Left renal cortex interstitium (tissue), 4 donors: ENCODE measurements at places on chromosomes 3 and 15. TPM values are rescaled to one million over a fixed set of nuclear protein-coding genes. Genes with fewer than 3 reads are reported as not detected.

Gene LYZL4
- polyA plus RNA-seq, result not detected

Gene CHRNA5
- 9.7 TPM for polyA plus RNA-seq

Gene SPESP1
- polyA plus RNA-seq, result 5.5 TPM

Gene FOXL2
- not detected for polyA plus RNA-seq

Gene CATSPER2
- 14.4 TPM for polyA plus RNA-seq

Gene CLDN16
- polyA plus RNA-seq, result 31.3 TPM

Gene APOD
- 5.6 TPM for polyA plus RNA-seq

Gene SAMD7
- not detected for polyA plus RNA-seq

Gene TMEM45A
- polyA plus RNA-seq, result 27.9 TPM

Gene P2RY13
- polyA plus RNA-seq, result 0.36 TPM

Gene NR2E3
- 0.62 TPM for polyA plus RNA-seq

Gene SLC2A2
- 9.7 TPM for polyA plus RNA-seq

Gene CTXN2
- 0.10 TPM for polyA plus RNA-seq

Gene KCNMB3
- 7.3 TPM for polyA plus RNA-seq

Gene LYSMD4
- 17.1 TPM for polyA plus RNA-seq

Gene TNIK
- 15.8 TPM for polyA plus RNA-seq

Gene GPR160
- 33.0 TPM for polyA plus RNA-seq

Gene CKMT1B
- 3.5 TPM for polyA plus RNA-seq

Gene IGSF11
- 3.9 TPM for polyA plus RNA-seq

Gene CCDC71
- polyA plus RNA-seq, result 28.5 TPM

Gene ACVR2B
- 13.2 TPM for polyA plus RNA-seq

Gene TJP1
- polyA plus RNA-seq, result 157 TPM

Gene ANP32A
- polyA plus RNA-seq, result 301 TPM

Gene EXD1
- polyA plus RNA-seq, result 0.07 TPM

Gene VGLL3
- 5.2 TPM for polyA plus RNA-seq

Gene GOLGA8Q
- polyA plus RNA-seq, result 0.31 TPM

Gene SPINK8
- 0.68 TPM for polyA plus RNA-seq

Gene IP6K2
- polyA plus RNA-seq, result 191 TPM

Gene HIGD2B
- not detected for polyA plus RNA-seq

Gene TGM5
- not detected for polyA plus RNA-seq

Gene GP5
- polyA plus RNA-seq, result 0.57 TPM

Gene RARB
- 63.0 TPM for polyA plus RNA-seq

Gene SERPINI2
- 0.92 TPM for polyA plus RNA-seq

Gene MORC1
- polyA plus RNA-seq, result 0.43 TPM

Gene GRIP2
- polyA plus RNA-seq, result 0.81 TPM

Gene GMNC
- 7.4 TPM for polyA plus RNA-seq

Gene GP9
- polyA plus RNA-seq, result 0.81 TPM

Gene POLQ
- polyA plus RNA-seq, result 7.9 TPM

Gene GABRG3
- polyA plus RNA-seq, result 1.9 TPM

Gene RNU5B-1
- polyA plus RNA-seq, result not detected

Gene CPNE9
- not detected for polyA plus RNA-seq

Gene CEP70
- polyA plus RNA-seq, result 41.4 TPM

Gene XCR1
- polyA plus RNA-seq, result 0.22 TPM

Gene SGO1
- 10.1 TPM for polyA plus RNA-seq

Gene DAZL
- polyA plus RNA-seq, result not detected

Gene PGBD4
- 1.6 TPM for polyA plus RNA-seq

Gene WDR93
- 3.2 TPM for polyA plus RNA-seq

Gene FILIP1L
- polyA plus RNA-seq, result 21.7 TPM
